Upper lobe of right lung (tissue), 1 donor: ENCODE measurements at places on chromosomes 6 and 20.
A peak's percentile ranks its signal among the peaks of the same experiment; 100 is the strongest.

DNA sequence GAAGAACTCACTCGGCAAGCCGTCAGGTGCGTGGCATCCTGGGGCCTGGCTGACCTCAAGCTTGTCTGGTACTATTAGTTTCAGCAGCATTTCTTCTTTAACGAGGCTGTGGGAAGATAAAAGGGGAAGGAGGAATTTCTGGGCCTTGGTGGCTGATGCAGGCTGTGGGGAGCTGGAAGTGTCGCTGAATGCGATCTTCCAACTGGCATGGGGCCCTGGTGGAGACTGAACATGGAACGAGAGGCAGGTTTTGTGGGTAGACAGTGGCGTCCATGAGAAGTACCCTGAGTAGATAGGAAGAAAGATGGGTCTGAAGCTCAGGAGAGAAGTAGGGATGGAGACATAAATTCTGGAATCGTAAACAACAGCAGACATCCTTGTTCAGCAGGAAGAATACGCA lies 23.9 kb downstream of the ERMARD start:
- DNase-seq = no peak

GRCh38 chr20:45138561-45139300 lies 14.5 kb upstream of the WFDC12 start:
- DNase-seq = peak; percentile 90

GRCh38 chr20:57417830-57418780 lies 26.9 kb downstream of the RBM38 start:
- DNase-seq = no peak

DNA sequence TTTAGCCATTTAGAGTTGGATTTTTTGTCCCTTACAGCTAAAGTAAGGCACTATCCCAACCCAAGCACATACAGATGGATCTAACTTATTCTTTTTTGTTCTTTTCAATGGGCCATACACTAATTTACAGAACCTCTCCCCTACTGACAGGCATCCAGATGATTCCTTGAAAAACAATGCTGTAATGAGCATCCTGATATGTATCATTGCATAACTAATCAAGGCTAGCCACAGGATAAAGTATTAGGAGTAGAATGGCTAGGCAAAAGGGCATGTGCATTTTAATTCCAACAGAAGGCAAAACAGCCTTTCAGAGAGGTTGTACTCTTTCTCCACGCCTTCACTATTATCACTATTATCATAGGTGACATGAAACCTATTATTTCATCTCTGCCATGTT lies 54.1 kb downstream of the ELOVL5 start:
- no peak for DNase-seq

- no peak for DNase-seq
Measured at GRCh38 chr20:54219751-54220426, 12.0 kb downstream of the PFDN4 start.

- DNase-seq = no peak
Measured at GRCh38 chr6:39389484-39389767, 66.9 kb upstream of the KCNK16 start.

- no peak for DNase-seq
Measured at GRCh38 chr20:11453430-11453829, 464.3 kb upstream of the BTBD3 start.

- no peak for DNase-seq
Measured at GRCh38 chr6:118546164-118546879, 1.8 kb upstream of the PLN start.

GRCh38 chr6:33622456-33623431 lies 1.6 kb downstream of the ITPR3 start:
- DNase-seq = peak; percentile 82

- DNase-seq = no peak
Measured at GRCh38 chr20:24968278-24968800, 19.3 kb downstream of the CST7 start.

- DNase-seq = no peak
Measured at GRCh38 chr6:147941143-147941542, 401.5 kb upstream of the SASH1 start.

GRCh38 chr6:36739947-36740817 lies 42.6 kb downstream of the RAB44 start:
- no peak for DNase-seq

- no peak for DNase-seq
Measured at GRCh38 chr6:2949121-2949520, 22.2 kb downstream of the SERPINB6 start.

GRCh38 chr20:53517146-53517545 lies 76.5 kb downstream of the ZNF217 start:
- no peak for DNase-seq

DNA sequence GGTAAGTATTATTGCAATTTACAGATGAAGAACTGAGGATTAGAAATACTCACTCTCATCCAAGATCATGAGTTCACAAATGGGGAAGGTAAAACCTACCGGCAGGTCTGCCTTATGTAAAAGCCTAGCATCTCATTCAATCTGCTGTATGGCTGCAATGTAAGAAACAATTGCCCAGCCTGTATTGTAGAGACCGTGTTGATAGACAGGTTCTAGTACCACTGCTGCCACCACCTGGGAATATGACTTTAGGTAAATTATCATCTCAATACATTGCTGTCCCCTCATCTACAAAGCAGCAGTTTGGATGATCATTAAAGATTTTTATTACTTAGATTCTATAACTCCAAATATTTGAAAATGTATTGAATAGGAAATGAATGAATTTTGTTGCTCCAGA lies 23.3 kb upstream of the ARHGAP18 start:
- no peak for DNase-seq

- no peak for DNase-seq
Measured at GRCh38 chr6:16947375-16948015, 154.4 kb upstream of the STMND1 start.

DNA sequence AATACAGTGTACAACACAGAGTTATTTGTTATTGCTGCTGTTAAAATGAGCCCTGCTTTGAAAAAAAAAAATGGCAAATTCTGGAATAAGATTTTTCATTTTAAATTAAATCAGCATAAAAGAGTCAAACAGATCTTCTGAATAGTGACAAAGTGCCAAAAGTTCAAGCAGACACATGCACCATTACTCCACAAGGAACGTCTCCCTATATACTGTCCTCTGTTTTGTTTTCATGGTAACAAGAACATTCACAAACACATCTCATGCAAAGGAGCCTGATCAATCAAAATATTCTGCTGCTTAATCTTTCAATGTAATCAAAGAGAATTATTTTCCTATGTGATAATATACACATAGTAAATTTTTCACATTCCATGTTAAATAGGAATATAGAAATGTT lies 2.7 kb downstream of the HIVEP2 start:
- no peak for DNase-seq

- no peak for DNase-seq
Measured at GRCh38 chr6:165641672-165642156, 21.3 kb downstream of the PDE10A start.

- DNase-seq = no peak
Measured at GRCh38 chr6:53696341-53696740, 30.8 kb upstream of the KLHL31 start.

GRCh38 chr6:162899148-162899547 lies 171.4 kb downstream of the PACRG start:
- DNase-seq = no peak

GRCh38 chr6:11778648-11779328 lies at the start of gene ADTRP:
Gene ADTRP, minus strand, starts transcription at chr6:11778803. Its CDS starts 44 bp downstream, at chr6:11778759.
- DNase-seq = no peak

DNA sequence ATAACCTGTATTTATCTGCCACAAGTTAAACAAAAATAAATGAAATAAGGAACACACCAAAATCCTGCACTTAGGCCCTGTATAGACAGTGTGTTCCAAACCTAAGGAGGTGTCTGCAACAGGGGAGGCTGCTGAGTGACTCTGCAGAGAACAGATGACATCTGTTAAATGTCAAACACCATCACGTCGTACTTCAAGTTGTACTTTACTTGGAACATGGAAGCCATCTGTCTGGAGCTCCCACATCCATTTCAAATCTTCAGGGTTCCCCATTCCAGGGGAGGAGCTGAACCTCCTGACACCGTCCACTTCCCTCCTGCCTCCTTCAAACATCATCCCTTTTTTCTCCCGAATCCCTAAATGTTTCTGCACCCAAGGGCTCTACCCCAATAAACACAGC lies 1.8 kb upstream of the MAP7 start:
- DNase-seq = no peak

GRCh38 chr6:110567957-110568696 lies 91.7 kb upstream of the SLC22A16 start:
- DNase-seq = no peak

GRCh38 chr6:85576476-85576875 lies 17.2 kb downstream of the SNX14 start:
- no peak for DNase-seq

DNA sequence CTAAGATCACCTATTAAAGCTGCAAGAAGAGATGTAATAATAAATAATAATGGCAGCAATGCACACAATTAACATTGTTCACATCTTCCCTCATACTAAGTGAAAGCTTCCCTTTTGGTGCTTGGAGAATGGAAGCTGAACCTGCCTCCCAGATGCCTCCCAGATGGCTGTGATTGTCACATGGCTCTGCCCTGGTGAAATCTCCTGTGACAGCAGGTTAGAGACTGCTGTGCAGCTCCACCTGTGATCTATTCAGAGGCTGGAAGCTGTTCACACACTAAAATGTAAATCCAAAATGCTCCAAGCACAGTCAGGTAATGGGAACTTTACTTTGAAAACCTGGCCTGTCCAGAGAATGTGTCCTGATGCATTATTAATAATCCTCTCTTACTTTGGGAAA lies 41.7 kb upstream of the RGS17 start:
- DNase-seq = no peak

DNA sequence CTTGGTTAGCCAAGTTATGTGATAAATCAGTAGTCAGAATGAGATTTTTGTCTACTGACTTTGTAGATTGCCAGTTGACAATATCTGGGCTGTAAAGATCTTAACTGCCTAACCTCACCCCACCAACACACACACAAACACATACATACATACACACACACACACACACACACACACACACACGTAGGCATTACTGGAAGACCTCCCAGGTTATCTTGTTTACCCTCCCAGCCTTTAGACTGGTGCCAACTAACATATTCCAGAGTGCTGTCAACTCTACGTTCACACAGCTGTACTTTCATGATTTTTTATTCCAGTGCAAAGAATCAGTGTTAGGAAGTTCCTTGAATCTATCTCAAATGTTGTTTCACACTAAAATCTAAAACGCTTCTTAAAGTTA lies 38.9 kb downstream of the BMP5 start:
- no peak for DNase-seq

DNA sequence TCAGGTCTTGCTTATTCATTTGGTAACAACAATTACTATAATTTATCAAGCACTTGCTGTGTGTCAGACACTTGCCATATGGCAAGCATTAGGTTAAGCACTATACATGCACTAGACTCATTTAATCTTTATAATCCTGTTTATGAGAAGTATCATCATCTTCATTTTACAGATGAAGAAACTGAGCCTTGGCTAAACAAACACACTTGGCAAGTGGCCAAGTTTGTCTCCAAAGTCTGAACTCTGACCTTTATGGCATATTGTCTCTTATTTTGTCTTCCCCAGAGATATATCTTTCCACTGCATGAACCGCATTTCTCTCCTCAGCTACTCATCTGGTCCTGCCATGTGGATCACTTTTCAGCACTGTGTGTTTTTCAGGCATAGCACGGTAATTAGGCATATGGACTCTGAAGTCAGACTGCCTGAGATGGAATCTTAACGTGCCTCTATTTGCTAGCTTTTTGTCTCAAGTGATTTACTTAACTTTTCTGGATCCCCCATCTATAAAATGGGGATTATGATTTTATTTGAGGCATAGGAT lies 4.7 kb downstream of the ADGRF5 start:
- DNase-seq = no peak

GRCh38 chr6:121651420-121651819 lies 216.0 kb downstream of the GJA1 start:
- DNase-seq = no peak
